Urinary bladder (tissue), 4 donors: ENCODE measurements at places on chromosomes 4 and X. TPM values are rescaled to one million over a fixed set of nuclear protein-coding genes. Genes with fewer than 3 reads are reported as not detected.

Gene IQCM
- polyA plus RNA-seq, result not detected

Gene HSFX1
- polyA plus RNA-seq, result 1.5 TPM

Gene CORIN
- polyA plus RNA-seq, result 8.6 TPM

Gene SPANXN4
- polyA plus RNA-seq, result not detected

Gene DMP1
- polyA plus RNA-seq, result not detected

Gene ERCC6L
- polyA plus RNA-seq, result 0.05 TPM

Gene DAPP1
- polyA plus RNA-seq, result 2.7 TPM

Gene FABP2
- not detected for polyA plus RNA-seq

Gene AWAT2
- not detected for polyA plus RNA-seq

Gene GRPR
- 0.11 TPM for polyA plus RNA-seq

Gene RRH
- polyA plus RNA-seq, result not detected

Gene FAM114A1
- polyA plus RNA-seq, result 65.8 TPM

Gene GAGE1
- polyA plus RNA-seq, result not detected

Gene ZNF827
- polyA plus RNA-seq, result 13.0 TPM
